ENCODE measurements at places on chromosomes 7 and 10. TPM values are rescaled to one million over a fixed set of nuclear protein-coding genes. Genes with fewer than 3 reads are reported as not detected.

GRCh38 chr7:79462390-79462789 lies 8.9 kb upstream of the MAGI2 start:
- no peaks in the 10 kb centered on the region for H3K36me3 ChIP-seq
- no peak for DNase-seq
- H3K4me1 ChIP-seq = peaks cover 4% of the 10 kb centered on the region
- no peak overlapping the region for H3K4me3 ChIP-seq
- no peak overlapping the region for H3K27ac ChIP-seq
- no peaks in the 10 kb centered on the region for H3K27me3 ChIP-seq

DNA sequence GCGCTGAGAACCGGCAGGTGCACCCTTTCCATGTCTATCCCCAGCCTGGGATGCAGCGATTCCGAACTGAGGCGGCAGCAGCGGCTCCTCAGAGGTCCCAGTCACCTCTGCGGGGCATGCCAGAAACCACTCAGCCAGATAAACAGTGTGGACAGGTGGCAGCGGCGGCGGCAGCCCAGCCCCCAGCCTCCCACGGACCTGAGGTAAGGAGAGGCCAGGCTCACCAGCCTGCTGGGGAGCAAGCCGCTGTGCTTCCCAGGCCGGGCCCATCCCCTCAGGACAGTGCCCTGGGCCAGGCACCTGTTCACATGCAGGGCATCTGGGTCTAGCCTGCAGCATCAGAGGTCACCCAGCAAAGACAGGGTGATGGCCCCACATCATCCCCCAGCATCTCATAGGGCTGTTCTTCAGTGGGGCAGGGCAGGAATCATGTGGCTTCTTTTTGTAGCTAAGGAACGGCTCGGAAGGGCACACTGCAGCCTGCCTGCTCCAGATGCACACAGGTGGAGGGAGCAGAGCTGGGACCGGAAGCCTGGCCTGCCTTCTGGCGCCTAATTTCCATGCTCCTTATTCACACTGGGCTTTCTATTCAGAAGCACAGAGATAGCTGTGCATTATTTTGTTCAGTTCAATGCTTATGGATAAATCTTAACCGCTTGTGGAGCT lies 18.9 kb downstream of the BAG3 start:
- peak overlapping the region; percentile 76 for H3K27ac ChIP-seq
- H3K27me3 ChIP-seq = no peaks in the 10 kb centered on the region
- DNase-seq = no peak
- H3K4me1 ChIP-seq = peaks cover 60% of the 10 kb centered on the region
- peaks cover 53% of the 10 kb centered on the region for H3K36me3 ChIP-seq

DNA sequence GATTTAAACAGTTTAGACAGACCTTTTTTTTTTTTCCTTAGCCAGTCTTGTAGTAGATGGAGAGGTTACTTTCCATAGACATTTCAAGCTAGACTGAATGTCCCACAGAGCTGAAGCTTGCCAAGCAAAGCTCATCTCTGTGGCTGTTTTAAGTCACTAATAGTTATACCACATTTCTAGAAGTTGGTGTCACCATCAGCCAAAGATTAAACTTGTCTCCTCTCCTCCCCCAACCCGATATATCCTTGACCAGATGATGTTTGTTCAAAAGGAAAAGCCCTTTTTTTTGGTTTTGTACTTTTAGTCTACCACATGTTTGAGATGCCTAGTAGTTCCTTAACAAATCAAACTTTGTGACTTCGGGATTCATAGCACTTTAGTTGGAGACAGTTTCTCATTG lies 66.1 kb downstream of the ADD3 start:
- peaks cover 59% of the 10 kb centered on the region for H3K4me1 ChIP-seq
- no peaks in the 10 kb centered on the region for H3K27me3 ChIP-seq
- no peak overlapping the region for H3K4me3 ChIP-seq
- no peak for DNase-seq
- no peaks in the 10 kb centered on the region for H3K36me3 ChIP-seq

- H3K4me1 ChIP-seq = no peaks in the 10 kb centered on the region
- no peak overlapping the region for H3K4me3 ChIP-seq
- no peaks in the 10 kb centered on the region for H3K27me3 ChIP-seq
Observed at GRCh38 chr7:89023206-89023605, 227.7 kb upstream of the TEX47 start.

- no peak overlapping the region for H3K27ac ChIP-seq
- no peaks in the 10 kb centered on the region for H3K36me3 ChIP-seq
- H3K27me3 ChIP-seq = no peaks in the 10 kb centered on the region
- DNase-seq = no peak
- peaks cover 25% of the 10 kb centered on the region for H3K4me1 ChIP-seq
Observed at GRCh38 chr10:76327441-76327840, 896.0 kb downstream of the LRMDA start.

Gene TCERG1L
- not detected for total RNA-seq

Gene PDZD7
- total RNA-seq = 0.14 TPM

Gene FKBP6
- total RNA-seq = not detected

Gene ZNHIT1
- total RNA-seq = 53.2 TPM

Gene NEURL1
- total RNA-seq = not detected

Gene CRYGN
- total RNA-seq = not detected

Gene PIP
- total RNA-seq = not detected

Gene MSS51
- 2.6 TPM for total RNA-seq

All from thoracic aorta (tissue), 2 donors.